ENCODE measurements at places on chromosomes 2 and 18.

GRCh38 chr18:68275616-68276015 is 439.3 kb downstream of the TMX3 start:
- DNase-seq, result no peak

- DNase-seq, result no peak
Measured at GRCh38 chr2:128302011-128302743, 16.5 kb downstream of the HS6ST1 start.

DNA sequence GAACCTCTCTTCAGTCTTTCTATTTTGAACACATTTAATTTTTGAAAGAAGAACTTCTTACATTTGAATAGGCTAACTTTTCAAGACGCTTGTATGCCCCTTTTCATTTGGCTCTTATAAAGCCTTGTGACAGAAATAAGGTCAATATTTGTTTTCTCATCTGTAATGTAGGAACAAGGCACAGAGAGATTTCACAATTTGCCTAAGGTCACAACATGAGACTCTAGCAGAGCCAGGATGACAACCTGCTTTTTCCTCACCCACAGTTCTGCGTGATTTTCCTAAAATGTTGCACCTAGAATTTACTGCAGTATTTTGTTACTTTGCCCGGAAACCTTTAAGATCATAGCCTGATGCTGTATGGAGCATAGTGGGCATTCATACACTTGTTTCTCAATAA is 67.4 kb downstream of the TXNL1 start:
- DNase-seq, result no peak

- no peak for DNase-seq
Measured at GRCh38 chr2:525611-526010, 151.6 kb downstream of the TMEM18 start.

GRCh38 chr2:64063924-64064331 is 44.7 kb upstream of the VPS54 start:
- DNase-seq, result no peak

- no peak for DNase-seq
Measured at GRCh38 chr18:67599277-67599676, 82.8 kb upstream of the DSEL start.

- no peak for DNase-seq
Measured at GRCh38 chr18:46609048-46609447, 48.0 kb downstream of the LOXHD1 start.

DNA sequence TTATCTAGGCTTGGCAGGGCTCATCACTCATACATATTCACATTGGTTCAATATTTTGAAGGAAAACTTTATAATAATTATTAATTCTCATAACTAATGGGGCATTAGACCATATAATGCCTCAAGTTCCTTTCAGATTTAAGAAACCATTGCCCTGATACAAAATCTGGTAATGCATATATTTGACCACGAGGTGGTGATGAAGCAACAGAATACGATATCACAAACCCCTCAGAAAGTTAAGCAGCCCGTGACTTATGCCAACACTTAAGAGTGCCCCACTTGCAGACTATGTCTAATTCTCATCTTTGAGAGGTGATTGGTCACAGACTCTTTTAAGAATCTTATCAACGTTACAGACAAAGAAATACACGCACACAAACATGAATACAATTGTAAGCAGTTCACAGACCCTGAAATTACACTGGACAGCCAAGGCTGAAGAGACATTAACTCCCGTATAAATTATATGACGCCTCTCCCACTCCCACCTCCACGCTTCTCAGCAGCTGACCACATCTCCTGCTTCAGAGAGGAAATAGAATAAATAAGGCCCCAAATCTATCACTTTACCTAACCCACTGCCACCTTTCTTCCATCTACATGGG is 20.7 kb upstream of the DNAH6 start:
- DNase-seq, result peak; percentile 82

DNA sequence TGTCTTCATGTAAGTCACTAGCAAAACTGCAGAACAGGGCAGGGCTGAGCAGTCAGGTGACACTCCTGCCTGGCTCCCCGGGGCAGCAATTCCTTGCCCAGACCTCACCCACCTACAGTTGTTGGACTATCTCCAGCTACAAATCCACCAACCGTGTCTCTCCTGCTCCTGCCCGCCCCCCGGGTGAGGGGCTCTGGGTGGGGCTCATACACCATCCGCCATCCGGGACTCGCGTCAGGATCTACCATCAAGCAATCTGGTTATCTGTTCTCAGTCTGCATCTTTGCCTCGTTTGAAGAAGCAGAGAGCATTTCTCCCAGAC is 13.5 kb upstream of the GLI2 start:
- no peak for DNase-seq

GRCh38 chr18:79629249-79629558 is 50.4 kb upstream of the CTDP1 start:
- no peak for DNase-seq

DNA sequence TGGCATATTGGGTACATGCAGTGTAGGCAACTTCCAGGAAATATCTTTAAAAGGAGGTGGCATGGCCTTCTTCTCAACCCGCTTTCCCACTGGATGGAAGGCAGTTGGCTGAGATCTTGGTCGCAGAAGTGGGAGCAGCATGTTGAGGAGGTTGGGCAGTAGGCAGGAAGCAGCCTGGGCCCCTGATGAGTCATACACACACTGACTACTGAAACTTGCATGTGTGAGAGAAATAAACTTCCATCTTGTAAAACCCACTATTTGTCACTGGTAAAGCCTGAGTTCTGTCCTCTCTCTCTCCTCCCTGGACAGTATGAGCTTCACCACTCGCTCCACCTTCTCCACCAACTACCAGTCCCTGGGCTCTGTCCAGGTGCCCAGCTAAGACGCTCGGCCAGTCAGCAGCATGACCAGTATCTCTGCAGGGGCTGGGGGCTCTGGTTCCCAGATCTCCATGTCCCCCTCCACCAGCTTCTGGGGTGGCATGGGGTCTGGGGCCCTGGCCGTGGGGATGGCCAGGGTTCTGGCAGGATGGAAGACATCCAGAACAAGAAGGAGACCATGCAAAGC is 233.8 kb upstream of the SPRED2 start:
- no peak for DNase-seq

GRCh38 chr2:54360055-54360792 is 95.9 kb upstream of the SPTBN1 start:
- DNase-seq, result no peak

DNA sequence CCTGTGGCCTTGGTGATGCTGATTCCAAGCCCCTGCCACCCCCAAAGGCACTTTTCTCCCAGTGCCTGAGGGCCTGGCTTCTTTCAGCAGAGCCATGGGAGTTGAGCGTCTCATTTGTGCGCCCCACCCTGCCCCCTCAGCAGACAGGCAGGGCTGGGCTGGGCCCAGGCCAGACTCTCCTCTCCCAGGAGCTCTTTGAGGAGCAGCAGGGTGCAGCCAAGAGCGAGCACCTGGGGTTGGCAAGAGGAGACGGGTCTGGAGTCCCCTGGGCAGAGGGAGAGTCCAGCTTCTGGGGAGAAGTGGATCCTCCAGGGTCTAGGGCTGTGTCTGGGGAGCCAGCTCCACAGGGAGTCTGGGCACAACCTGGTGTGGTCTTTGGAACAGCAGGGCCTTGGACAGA is 21.2 kb downstream of the NPPC start:
- DNase-seq, result no peak

- DNase-seq, result no peak
Measured at GRCh38 chr2:50607721-50608120, 424.2 kb downstream of the NRXN1 start.

DNA sequence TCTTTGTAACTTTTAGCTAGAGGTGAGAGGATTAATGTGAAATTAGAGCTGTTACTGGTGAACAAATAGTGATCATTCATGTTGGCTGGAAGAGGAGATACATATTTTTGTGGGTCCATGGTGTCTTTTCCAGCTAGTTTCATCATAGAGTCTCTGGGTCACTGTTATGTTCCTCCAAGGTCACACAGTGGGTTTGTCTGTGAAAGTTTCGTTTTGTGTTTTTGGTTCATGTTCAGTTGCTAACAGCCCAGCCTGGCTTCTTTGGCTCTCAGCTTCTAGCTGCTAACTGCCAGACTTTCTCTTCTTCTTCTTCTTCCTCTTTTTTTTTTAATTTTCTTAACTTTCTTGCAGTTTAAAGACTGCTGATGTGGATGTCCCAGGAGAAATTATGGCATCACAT is 480.0 kb upstream of the SYT4 start:
- no peak for DNase-seq

DNA sequence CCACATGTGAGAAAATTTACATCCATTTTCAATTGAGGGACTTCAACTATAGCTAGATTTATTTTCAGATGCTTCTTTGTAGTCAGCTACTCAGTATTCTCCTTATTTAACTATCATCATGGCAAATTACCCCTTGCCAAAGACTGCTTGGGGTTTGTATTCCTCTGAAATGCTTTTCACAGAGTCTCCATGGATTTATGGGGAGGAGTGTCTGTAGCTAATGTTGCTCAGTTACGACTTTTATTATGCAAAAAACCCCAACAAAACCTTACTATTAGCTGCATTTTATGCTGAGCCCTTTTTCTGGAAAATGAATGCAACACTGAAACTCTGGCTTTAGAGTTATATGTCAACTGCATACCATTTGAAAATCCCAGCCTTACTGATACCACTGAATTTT is 78.6 kb downstream of the RFTN2 start:
- DNase-seq, result no peak

- no peak for DNase-seq
Measured at GRCh38 chr2:54388076-54388475, 68.1 kb upstream of the SPTBN1 start.

DNA sequence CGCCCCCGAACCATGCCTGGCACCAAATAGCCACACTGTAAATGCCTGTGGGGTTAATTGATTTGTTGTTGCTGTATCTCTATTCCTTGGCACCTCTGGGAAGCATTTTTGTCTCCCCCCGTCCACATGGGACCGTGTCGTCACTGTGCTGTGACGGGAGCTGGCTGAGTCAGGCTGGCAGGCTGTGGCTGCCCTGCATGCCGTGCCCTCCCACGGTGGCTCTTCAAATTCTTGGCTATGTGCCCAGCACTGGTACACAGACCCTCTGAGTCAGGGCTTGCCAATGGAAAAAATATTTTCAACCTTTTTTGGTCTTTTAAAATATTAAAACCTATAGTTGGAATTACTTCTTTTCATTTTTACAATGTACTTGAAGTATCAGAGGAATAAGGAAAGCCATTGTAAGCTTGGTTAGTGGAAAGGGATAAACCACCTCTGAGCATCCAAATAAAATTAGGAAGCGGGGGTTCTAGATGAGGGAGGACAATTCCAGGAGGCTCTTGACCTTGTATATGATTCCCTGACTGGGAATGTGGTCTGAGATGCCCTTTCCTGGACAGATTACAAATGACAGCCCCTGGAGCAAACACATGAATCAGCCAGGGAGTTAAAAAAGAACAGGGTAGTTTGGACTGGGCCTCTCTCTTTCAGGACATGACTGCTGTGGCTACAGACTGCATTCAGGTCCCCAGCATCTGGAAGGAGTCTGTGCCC is 59.4 kb downstream of the DGKD start:
- DNase-seq, result peak; percentile 54

- DNase-seq, result no peak
Measured at GRCh38 chr2:169803480-169803879, 4.8 kb downstream of the SSB start.

- no peak for DNase-seq
Measured at GRCh38 chr2:178101321-178102079, 10.7 kb upstream of the RBM45 start.

DNA sequence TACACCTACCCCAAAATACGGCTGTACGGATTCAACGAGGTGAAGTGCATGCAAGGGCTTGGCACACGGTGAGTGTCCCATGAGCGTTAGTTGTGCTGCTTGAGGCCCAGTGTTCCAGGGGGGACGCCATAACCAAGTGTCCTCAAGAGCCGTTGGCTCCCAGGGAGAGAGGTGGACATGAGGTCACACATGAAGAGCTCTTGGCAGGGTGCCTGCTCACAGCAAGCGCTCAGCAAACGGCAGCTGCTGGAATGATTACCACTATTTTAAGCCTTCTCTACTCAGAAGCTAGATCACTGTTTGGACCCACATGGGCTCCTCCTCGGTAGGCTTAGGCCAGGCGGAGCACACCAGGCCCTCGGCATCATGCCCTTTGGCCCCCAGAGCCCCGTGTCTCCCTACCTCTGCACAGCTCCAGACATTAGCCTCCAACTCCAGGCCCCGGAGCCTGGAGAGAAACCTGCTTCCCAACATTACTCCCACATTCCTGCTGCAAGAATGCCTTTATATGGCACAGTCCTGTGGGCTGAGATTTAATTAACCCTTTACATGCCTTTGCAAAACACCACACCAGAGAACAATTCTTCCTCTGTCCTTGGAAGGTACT is 68.4 kb upstream of the PPP1CB start:
- DNase-seq, result no peak

- DNase-seq, result no peak
Measured at GRCh38 chr2:238912916-238913875, 65.3 kb downstream of the TWIST2 start.

GRCh38 chr2:126777620-126777978 is 121.1 kb upstream of the TEX51 start:
- DNase-seq, result no peak

Data from CD4-positive, alpha-beta T cell treated with Interleukin-21 for 1 hour (primary cell).